Stimulated activated CD8-positive, alpha-beta memory T cell treated with anti-CD3 and anti-CD28 coated beads, Interleukin-4, amount 100 ng/mL, for 24 hours (primary cell): ENCODE measurements at places on chromosomes 7 and 10.

DNA sequence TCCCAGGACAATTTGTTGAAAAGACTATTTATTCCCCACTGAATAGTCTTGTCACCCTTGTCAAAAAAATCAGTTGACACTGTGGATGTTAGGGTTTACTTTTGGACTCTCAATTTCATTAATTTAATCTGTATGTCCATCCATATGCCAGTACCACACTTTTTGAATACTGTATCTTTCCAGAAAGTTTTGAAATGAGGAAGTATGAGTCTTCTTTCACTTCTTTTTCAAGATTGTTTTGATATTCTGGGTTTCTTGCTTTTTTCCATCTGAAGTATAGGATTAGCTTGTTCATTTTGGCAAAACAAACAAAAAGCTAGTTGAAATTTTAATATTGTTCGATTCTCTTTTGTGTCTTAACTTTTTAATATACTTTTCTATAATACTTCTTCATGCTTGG is 21.7 kb downstream of the KLHDC10 start:
- DNase-seq: no peak

- no peak for DNase-seq
These were observed 334.6 kb downstream of the PTPRN2 start for GRCh38 chr7:158252837-158253669.

DNA sequence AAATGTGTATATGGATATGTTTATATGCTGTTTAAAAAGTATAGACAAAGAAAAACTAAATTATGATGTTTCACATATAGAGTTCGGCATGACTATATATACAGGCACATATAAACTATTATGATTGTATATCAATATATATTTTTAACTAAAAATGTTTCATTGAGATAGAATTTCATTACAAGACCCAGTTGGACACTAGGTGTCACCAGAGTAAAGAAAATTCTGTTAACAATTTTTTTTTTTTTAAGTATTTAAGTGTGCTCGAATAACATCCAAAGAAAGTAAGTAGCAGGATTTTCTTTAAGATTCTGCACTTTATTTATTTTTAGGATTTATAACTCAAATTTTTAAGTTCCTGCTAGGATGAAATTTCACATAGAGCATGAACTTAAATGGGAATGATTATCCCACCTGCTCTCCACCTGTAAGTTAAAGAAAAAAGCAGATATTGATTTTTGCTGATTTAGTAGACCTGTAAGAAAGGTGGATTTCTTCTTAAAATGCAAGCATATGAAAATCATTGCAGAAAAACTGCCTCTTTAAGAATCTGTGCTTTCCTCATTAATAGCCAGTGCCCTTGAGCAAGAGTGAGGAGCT is 961.5 kb downstream of the PCDH15 start:
- no peak for DNase-seq

DNA sequence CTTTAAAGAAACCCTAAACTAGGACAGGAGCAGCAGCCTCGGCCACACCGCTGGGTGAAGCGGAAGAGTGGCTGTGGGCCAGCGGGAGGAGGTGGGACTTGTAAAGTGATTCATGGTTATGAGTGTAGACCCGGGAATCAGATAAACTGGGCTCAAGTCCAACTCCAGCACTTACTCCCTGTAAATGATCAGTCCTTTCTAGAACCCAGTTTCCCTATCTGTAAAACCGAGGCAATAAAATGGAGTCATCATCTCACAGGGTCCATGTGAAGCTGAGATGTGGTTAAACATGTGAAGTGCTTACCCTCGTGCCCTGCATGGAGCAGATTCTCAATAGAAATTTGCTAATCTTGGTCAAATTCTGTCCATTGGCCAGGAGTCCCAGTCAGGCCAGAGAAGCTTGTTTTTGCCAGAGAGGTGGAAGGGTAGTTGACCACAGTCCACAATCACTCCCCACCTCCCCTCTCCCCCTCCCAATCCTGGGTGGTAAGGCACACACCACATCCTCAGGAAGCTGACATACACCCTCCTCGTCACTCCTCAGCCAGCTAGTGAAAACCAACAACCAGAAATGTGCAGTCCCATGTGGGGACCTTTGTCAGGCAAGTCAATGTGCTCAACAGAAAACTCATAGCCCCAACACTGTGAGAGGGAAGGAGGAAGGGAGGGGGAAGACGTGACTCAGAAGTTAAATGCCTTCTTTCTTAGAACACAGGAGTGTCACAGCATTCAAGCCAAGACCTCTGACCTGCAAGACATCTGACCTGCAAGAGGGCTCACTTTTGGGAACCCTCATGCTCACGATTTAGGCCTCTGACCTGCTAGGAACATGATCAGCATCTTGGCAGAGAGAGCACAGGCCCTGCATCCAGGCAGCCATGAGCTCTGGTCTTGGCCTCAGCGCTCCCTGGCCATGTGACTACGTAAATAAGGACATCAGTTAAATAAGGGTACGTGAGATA is 145.1 kb downstream of the PLXNA4 start:
- DNase-seq: peak; percentile 26

- DNase-seq: no peak
These were observed 322.4 kb downstream of the HGF start for GRCh38 chr7:81447351-81447952.

DNA sequence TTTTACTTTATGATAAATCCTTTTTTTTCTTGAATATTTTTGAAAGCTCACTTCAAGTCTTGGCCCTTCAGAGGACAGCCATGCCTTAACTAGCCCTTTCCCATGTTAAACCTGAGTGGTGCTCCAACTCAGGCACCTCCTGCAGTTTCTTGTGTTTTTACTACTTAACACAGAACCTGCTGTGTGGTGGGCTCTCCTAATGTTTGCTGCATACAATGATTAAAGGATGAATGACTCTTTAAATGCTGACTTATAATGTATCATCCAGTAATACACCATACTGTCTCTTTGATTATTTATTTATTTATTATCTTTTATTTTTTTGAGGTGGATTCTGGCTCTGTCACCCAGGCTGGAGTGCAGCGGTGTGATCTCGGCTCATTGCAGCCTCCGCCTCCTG is 179.4 kb downstream of the SEMA3E start:
- DNase-seq: no peak

- no peak for DNase-seq
These were observed 3.1 kb upstream of the DOCK1 start for GRCh38 chr10:126902157-126902556.

DNA sequence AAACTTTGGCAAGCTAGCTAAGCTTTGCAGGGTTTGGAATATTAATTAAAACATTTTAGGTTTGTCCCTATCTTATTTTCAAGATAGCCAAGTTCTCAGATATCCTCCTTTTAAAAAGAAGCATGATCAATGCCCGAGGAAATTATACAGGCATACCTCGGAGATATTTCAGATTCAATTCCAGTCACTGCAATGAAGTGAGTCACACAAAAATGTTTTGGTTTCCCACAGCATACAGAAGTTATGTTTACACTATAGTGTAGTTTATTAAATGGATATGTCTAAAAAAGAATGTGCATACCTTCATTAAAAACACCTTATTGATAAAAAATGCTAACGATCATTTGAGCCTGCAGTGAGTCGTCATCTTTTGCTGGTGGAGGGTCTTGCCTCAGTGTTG is 382.9 kb upstream of the NPVF start:
- DNase-seq: no peak

DNA sequence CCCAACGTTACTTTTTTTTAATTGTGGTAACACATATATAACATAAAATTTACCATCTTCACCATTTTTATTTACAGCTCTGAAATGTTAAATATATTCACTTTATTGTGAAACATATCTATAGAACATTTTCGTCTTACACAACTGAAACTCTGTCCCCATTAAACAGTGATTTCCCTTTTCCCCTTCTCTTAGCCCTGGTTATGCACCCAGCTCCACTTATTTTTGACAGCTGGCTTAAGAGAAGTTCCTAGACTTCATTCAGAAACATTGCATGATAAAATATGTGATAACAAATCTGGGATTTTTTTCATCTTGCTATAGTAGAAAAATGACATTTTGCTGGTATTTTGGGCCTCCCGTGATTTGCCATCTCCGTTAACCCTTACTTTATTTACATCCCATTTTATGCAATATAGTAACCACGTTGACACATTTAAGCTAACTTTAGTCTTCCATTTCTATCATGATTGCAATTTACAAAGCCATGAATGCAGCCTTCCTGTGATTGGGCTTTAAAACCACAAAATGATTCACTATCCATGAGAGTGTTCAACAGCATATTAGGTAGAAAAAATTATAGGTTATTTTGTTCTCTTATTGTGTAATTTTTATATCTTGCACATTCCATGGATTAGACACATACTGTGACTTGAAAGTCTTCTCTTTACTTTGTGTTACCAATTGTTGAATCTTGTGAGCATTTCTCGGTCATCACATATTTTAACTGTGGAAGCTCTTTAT is 139.6 kb downstream of the SND1 start:
- no peak for DNase-seq

GRCh38 chr7:120190109-120190508 is 82.9 kb upstream of the KCND2 start:
- no peak for DNase-seq

- DNase-seq: no peak
These were observed 24.8 kb upstream of the SFMBT2 start for GRCh38 chr10:7435674-7436073.

DNA sequence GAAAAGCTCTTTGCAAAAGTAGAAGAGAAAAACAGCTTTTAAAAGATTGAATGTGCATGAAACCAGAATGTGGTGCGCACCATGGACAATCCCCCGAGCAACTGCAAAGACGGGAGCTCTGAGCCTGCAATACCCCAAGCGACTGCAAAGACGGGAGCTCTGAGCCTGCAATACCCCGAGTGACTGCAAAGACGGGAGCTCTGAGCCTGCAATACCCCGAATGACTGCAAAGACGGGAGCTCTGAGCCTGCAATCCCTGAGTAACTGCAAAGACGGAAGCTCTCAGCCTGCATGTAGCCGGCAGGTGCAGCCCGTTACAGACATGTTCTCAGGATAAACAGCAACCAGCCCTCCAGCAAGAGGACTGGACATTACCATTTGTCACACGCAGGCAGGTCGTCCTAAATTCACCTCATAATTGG is 6.2 kb downstream of the ZNF775 start:
- DNase-seq: no peak

GRCh38 chr7:116929914-116930913 is 23.1 kb upstream of the ST7 start:
- DNase-seq: peak; percentile 55

GRCh38 chr7:98802088-98802780 is 67.6 kb downstream of the TMEM130 start:
- DNase-seq: no peak

DNA sequence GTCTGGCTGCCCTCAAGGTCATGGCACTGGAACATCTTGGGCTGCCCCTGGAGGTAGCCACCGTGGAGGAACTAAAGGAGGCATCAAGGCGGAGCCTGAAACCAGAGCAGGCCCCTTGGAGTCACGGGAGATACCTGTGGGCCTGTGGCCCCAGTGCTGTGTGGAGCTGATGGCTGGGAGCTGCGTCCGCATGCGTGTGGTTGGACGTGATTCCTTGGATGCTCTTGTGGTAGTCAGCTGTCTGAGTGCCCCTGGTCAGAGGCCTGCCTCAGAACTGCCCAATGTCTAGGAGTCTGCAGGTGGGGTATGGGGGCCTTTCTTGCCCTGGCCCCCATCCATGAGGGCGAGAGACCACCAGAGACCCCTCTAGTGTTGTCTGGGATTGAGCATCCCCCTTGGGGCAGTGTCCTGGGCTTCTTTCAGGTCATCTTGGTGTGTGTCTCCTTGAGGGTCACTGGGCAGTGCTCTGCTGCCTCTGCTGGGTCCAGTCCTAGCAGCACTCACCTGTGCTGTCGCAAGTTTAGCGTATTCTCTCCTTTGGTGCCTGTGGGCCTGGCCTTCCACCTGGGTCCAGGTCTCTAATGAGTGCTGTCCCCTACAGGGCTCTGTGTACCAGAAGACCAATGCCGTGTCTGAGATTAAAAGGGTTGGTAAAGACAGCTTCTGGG is 8.1 kb downstream of the PGAM2 start:
- DNase-seq: no peak

DNA sequence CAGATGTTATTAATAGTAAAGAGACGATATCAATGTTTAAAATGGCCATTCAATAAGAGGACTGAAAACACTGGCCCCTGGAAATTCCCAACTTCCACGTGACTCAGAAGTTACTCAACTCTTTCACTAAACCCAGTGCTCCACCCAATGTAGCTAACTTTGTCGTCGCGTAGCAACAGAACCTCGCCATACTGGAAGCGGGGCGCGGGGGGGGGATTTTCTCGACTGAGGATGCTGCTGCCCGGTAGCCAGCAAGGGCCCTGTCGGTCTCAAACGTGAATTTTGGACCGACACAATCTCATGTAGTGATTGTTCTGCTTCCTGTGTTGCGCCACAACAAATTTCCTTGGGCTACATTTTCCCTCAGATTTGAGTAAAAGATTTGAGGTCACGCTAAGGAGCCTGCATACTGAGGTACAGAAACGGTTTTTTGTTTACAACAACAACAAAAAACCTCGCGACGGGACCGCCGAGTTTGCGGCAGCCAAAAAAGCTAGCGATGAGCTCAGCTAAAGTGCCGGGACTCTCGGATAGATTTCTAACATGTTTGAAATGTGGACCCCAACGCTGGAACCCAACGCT is 977 bp upstream of the SFR1 start:
- peak; percentile 60 for DNase-seq
